ENCODE measurements at places on chromosomes 6 and 20.

DNA sequence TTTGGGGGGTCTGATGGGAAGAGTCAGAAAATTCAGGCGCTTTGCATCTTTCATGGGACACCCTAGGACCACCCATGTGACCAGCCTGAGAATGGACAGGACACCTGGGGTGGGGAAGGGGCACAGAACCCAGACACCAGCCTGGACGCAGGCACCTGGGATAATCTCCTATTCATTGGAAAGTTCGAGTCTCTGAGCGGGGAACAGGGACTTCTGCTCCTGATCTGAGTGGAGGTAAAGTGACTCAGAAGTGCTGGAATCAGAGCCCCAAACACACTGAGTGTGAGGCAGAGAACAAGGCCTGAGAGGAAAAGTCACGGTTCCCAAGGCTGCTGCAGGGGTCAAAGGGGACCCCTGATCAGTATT, 1.4 kb downstream of the HLA-B start:
- DNase-seq, result no peak

DNA sequence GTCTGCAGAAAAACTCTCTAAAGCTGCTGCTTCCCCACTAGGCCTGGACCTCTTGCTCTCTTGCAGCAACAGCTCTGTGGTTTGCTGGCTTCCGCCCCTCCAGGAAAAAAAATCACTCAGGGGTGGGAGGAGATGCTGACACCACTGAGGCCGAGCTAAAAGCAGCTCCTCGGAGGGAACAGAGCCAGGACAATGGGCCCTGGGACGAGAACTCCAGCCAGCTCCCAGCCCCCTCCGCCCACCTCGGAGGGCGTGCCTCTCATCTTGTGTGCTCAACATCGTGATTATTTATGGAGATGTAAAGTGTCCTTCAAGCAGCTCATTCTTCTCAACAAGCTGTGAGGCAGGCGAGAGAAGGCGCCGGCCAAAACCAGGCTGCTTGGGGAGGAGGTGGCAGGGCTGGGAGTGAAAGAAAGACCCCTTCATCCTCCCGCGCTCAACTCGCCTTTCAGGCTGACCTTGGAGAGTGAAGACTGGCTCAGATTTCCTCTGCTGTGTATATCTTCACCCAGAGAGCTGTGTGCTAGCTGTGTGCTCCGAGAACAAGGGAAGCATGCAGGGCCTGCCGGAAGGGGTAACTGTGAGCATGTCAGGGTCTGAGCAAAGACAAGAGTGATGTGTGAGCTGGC, 53.5 kb upstream of the LRFN2 start:
- DNase-seq, result peak; percentile 2

DNA sequence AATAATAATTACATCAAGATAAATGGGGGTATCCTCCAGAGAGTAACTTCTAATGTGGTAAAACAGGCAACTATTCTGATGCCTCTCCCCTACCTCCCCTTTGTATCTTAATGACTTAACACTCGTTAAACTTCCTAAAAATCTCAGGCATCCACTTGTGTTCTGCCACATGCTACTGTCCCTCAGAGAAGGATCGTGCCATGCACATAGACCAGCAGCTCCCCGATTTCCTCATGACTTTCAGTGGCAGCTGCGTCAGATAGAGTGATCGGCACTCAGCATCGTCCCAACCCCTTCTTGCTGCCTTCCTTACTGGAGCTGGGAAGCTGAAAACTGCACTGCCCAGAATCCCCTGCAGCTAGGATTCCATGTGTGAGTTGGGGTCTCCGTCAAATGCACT, 32.1 kb downstream of the RIPOR2 start:
- DNase-seq, result no peak

DNA sequence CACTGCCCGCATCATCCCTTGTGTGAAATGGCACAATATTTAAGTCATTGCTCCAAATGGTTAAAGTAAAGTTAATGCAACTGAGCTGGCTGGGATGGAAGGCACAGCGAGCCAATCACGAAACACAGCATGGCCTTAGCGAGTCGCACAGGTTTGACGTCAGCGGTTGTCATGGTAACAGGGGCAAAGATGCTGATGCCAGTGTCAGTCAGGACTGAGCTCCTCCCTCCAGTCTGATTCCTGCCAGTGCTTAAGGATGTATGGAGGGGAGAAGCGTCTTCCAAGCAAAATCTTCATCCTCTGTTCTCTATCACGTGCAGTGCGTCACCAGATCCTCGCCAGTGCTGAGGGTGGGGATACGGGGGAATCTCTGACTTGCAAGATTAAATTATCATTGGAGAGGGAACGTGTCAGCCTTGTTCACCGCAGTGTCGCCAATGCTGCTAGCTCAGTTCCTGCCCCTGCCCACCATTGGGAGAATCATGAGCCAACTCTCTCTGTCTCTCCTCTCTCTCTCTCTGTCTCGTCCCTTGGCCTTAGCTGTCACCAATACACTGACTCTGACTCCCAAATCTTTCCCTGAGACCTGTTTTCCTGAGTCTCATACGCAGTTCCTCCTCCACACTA, 24.5 kb downstream of the TSPYL4 start:
- DNase-seq, result peak; percentile 9

DNA sequence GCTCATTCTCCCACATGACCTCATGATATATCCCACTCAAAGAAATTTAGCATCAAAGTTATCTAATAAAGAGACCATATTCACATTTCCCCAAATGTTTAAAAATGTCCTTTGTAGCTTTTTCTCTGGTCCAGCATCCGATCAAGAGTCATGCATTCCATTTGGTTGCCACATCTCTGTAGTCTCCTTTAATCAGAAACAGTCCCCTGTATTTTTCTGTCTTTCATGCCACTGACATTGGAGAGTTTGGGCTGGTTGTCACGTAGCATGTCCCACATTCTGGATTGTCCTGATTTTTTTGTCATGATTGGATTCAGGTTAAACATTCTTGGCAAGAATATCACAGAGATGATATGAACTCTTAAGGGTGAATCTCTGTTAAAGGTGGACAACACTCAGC, 55.7 kb downstream of the SNX5 start:
- no peak for DNase-seq

DNA sequence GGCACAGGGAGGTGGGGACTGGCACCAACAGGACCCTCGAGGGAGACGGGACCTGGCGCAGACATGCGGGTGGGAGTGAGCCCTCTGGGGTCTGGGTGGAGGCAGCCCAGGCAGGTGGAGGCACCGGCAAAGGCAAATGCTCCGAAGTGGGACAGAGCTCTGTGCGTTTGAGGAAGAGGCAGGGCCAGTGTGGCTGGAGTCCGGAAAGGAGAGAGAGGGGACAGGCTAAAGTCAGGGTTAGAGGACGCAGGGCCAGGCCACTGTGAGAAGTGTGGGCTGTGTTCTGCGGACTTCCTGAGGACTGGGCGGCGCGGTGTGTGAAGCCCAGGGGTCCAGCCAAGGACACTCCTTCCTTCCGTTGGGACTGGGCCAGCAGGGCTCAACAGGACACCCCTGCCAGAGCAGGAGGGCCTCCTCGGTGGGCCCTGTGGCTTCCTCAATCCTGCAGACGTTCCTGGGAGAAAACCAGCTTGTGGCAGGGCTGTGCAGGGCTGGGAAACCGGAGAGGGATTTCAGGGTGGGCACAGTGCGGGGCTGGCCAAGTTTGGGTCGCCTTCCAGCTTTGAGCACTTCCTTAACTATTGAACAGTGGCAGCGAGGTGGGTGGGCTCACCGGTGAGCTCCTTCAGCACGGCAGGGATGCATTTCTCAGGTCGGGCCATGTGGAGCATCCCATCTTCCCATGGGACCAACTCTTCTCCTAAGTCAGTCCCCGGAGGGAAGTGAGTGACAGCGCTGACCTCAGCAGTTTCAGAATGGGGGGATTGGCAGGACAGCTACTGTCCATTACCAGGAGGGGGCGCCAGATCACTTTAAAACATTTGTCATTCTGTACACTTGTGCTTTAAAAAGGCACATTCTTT, 22.5 kb downstream of the MOCS3 start:
- DNase-seq, result peak; percentile 47

- no peak for DNase-seq
Observed at GRCh38 chr6:105459864-105460263, 57.0 kb upstream of the PREP start.

GRCh38 chr6:72363844-72364740, 257.8 kb upstream of the KCNQ5 start:
- no peak for DNase-seq

GRCh38 chr6:43060034-43060754, 763 bp downstream of the KLC4 start:
- DNase-seq, result no peak

- DNase-seq, result no peak
Observed at GRCh38 chr6:28776269-28777146, 147.3 kb downstream of the TRIM27 start.

- DNase-seq, result peak; percentile 39
Observed at GRCh38 chr20:4946986-4947385, 54.3 kb downstream of the SLC23A2 start.

GRCh38 chr6:21598674-21599023, 5.1 kb downstream of the SOX4 start:
- no peak for DNase-seq

All from inflammatory macrophage treated with lipopolysaccharide for 1 hour (primary cell).